ENCODE measurements at places on chromosomes 2 and 18.
A peak's percentile ranks its signal among the peaks of the same experiment; 100 is the strongest.

DNA sequence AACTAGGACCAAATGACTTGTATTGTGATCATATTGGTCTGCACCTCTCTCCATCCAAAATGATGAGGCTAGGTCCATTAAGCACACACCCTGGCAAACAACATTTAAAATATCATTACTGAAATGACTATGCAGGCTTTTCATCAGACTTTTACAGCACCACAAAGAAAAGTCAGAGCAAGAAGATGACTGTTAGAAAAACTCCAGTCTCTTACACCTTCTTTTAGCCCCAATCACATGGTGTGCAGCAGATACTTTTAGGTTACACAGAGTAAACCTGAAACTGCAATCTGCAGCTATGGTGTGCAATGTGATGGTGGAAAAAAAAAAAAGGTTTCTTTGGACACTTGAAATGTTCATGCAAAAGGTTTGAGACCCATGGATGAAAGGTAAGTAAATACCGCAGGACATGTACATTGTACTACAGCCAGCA lies 5.4 kb upstream of the POLI start:
- no peak for DNase-seq

GRCh38 chr18:8051453-8051852 lies 484.3 kb downstream of the PTPRM start:
- no peak for DNase-seq

- DNase-seq = no peak
These were observed 95.8 kb upstream of the MAP4K3 start for GRCh38 chr2:39532933-39533332.

- no peak for DNase-seq
These were observed 326.3 kb upstream of the MYT1L start for GRCh38 chr2:2657121-2657962.

GRCh38 chr2:61694312-61695274 lies 156.4 kb upstream of the XPO1 start:
- DNase-seq = peak; percentile 92

DNA sequence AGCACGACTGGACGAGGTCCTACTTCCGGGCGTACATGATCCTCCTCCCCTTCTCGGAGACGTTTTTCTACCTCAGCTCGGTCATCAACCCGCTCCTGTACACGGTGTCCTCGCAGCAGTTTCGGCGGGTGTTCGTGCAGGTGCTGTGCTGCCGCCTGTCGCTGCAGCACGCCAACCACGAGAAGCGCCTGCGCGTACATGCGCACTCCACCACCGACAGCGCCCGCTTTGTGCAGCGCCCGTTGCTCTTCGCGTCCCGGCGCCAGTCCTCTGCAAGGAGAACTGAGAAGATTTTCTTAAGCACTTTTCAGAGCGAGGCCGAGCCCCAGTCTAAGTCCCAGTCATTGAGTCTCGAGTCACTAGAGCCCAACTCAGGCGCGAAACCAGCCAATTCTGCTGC lies 24.8 kb downstream of the LYPD1 start:
- no peak for DNase-seq

- DNase-seq = no peak
These were observed 572 bp upstream of the ZNF516 start for GRCh38 chr18:76495435-76496193.

GRCh38 chr2:203019142-203019541 lies 4.5 kb downstream of the NBEAL1 start:
- DNase-seq = peak; percentile 12

GRCh38 chr18:1270081-1270480 lies 365.4 kb downstream of the ADCYAP1 start:
- no peak for DNase-seq

DNA sequence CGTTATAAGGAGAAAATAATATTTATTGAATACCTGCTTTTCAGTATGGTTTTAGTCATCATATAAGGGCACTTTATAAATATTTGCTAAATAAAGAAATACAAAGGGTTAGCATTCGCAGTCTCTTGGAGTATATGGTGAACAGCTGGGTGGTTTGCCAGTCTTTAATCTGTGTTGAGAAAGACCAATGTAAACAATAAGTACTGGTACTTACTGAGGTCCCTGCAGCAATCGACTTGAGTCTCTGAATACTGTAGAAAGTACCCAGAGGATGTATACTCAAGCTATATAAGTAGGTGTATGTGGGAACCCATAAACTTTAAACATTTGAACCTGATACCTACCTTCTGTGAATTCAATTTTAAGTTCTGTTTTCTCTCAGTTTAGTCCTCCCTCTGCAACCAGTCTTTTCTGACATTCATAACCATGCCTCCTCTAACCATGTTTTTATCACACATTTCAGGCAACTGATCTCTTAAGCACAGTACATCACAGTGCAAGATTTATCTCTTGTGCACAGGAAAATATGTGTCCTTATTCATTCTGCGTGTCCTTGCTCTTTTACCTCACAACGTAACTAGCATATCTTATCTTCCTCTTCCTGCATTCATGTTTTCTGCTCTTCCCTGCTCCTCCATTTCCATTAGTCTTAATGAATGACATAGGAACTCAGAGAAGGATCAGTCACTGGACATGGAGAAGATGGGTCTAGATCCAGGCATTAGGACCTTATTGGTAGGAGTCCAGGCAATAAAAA lies 21.7 kb downstream of the C18orf63 start:
- DNase-seq = no peak

- DNase-seq = no peak
These were observed 17.7 kb upstream of the EN1 start for GRCh38 chr2:118865106-118865505.

GRCh38 chr2:74498500-74499266 lies 720 bp downstream of the LBX2 start:
- DNase-seq = no peak

DNA sequence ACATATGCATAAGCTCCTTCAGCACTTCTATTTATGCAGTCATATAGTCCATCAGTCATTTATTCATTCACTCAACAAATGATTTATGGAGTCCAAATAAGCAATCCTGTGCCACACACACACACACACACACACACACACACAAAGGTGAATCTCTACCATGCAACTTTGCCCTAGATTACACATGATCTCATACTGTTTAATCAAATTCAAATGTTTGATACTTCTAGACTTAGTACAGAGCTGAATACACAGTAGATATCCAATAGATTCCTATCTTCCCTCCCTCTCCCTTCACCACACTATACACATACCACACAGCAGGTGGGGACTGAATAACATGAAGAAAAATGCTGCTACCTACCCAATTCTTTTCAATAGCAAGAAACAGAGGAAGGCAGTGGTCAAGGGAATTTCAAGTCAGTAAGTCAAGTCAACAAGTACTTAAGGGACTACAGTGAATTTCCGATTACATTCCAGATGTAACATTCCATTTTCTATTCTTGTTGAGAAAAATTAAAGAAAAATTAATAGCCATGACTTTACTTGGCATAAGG lies 65.4 kb downstream of the EPG5 start:
- DNase-seq = no peak

DNA sequence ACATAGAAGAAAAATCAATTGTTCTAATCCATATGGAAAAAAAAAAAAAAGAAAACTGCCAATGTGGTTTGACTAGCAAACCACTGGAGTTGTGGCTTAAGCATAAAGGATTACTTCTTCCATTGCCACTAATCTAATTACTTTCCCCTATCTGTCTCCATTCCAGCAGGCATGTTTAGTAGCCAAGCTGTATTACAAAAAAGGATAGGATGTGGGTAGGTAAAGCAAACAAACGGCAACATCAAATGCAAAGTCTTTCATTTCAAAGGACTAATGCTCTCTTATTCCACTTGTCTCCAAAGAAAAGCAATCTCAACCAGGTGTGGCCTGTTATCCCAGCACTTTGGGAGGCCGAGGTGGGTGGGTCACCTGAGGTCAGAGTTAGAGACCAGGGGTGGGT lies 36.5 kb downstream of the SLC8A1 start:
- no peak for DNase-seq

DNA sequence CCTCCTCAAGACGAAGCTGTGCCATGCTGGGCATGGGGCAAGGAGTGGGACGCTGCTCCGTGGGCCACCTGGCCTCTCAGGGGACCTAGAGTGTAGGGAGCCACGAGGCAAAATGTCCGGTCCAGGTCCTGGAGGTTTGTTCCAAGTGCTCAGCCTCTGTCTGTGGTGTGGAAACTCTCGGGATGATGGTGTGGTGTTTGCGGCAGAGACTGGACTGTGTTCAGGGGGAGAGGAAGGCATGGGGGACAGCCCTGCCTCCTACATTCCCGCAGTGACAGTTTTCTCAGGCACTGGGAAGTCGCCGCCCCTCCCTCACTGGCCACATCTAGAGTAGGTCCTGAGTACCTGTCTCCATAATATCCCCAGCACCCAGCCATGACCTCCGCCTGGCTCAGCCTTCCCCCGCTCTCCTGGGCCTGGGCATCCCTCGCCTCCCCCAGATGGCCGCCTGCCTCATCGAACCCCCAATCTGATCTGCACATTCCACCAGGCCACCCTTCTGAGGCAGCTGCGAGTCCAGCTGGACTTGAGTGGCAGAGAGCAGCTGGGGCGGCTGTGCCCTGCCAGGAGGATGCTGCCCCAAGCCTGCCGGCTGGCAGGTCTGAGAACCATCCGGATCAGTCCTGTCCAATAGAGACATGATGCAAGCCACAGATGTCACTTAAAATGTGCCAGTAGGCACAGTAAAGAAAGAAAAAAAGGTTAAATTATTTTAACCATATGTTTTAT lies 6.2 kb downstream of the KCNIP3 start:
- DNase-seq = no peak

DNA sequence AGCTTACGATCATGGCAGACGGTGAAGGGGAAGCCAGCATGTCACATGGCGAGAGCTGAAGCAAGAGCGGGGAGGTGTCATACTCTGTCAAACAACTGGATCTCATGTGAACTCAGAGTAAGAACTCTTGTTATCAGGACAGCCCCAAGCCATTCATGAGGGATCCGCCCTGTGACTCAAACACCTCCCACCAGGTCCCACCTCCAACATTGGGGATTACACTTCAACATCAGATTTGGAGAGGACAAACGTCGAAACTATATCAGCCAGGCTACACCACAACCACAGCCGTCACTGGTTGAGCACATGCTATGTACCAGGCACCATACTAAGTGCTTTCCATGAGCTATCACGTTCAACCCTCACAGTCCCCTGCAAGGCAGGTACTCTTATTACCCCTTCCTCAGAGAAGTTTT lies 293.8 kb downstream of the PRKCE start:
- DNase-seq = no peak

DNA sequence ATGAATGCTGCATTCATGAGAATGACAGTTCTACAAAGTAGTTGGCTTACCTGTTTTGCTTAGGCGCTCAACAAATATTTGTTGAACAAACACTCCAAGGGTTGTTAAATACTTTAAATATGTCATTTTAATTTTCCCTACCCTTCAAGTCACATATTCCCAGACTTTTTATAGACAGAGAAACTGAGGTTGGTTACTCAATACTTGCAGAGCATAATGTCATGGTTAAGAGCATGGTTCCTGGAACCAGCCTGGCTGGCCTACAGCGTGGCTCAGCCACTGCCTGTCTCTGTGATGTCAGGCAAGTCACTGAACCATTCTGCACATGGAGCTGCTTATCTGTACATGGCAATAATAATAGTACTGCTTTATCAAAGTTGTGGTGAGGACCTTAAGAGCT lies 120.0 kb upstream of the STK17B start:
- no peak for DNase-seq

DNA sequence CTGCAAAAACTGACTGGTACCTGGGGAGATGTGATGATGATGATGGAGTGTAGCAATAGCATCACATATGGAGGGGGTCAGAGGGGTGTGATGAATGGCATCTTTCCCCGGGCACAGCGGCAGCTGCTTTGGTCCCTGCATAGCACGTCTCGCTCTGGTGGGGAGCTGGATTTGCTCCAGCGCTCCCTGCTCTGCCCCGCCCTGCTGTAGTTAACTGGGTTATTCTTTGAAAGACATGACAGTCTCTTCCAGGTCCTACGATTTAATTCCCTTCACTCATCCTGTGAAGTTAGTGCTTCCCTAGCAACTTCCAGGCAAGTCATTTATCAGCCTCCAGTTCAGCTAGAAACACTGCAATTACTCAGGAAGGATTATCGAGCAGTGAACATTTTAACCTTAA lies 463.1 kb downstream of the TSN start:
- no peak for DNase-seq

- DNase-seq = no peak
These were observed 109.2 kb downstream of the EXOC6B start for GRCh38 chr2:72716601-72717000.

DNA sequence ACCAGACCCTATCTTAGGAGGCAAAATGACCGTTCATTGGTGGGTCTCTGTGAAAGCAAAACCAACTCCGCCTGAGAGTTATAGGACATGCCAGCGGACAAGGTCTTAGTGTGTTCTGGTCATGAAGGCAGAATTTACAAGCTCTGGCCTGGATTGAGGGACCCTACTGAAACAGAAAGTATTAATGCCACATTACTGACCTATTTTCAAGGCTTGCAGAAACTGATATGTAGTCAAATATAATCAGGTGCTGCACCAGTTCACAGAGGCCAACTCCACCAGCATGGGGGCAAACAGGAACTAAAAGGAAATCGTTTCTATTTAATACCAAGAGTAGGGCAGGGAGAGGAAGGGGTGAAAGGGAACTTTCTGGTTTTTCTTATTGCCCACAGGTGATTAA lies 19.7 kb downstream of the TYMS start:
- DNase-seq = no peak

DNA sequence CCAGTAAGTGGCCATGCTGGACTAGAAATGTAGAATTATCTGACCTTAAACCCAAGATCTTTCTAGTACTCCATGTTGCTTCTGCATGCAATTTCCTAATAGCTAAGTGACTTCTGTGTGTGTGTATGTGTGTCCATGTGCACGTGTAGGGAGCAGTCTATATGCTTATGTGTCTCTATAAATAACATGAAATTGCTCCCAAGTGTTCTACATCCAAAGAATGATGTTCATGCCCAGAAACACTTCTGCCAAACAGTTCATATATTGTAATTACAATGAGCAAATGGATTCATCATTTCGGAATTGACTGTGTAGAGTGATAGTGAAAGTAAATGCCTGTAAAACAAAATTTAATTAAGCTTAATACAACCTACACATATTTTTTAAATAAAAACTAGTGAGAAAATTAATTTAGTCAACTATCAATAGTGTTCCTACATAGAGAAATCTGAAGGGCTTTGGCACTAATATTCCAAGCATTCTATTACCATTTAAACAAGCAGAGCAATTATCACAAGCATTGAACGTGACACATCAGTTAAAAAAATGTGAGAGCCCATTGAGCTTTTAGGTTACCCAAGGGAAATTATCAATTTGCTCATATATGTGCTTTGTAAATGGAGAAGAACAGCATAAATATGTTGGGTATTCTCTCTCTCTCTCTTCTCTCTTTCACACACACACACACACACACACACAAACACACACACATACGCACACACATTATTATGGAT lies 1067.4 kb downstream of the CNTNAP5 start:
- no peak for DNase-seq

GRCh38 chr2:1173528-1173927 lies 222.9 kb downstream of the SNTG2 start:
- no peak for DNase-seq

- no peak for DNase-seq
These were observed 146.5 kb upstream of the RAB12 start for GRCh38 chr18:8462651-8463185.

GRCh38 chr2:199488772-199489400 lies 31.1 kb upstream of the SATB2 start:
- peak; percentile 19 for DNase-seq

GRCh38 chr18:50627594-50628532 lies 68.0 kb downstream of the MAPK4 start:
- no peak for DNase-seq

- peak; percentile 11 for DNase-seq
These were observed 183.4 kb downstream of the MYO3B start for GRCh38 chr2:170361090-170361936.
